Femur (tissue), 1 donor: ENCODE measurements at places on chromosomes 16 and 17.
A peak's percentile ranks its signal among the peaks of the same experiment; 100 is the strongest.

- no peak for DNase-seq
Observed at GRCh38 chr17:62923258-62924150, 42.5 kb upstream of the TANC2 start.

- DNase-seq = no peak
Observed at GRCh38 chr17:65637786-65638185, 76.3 kb upstream of the AXIN2 start.

DNA sequence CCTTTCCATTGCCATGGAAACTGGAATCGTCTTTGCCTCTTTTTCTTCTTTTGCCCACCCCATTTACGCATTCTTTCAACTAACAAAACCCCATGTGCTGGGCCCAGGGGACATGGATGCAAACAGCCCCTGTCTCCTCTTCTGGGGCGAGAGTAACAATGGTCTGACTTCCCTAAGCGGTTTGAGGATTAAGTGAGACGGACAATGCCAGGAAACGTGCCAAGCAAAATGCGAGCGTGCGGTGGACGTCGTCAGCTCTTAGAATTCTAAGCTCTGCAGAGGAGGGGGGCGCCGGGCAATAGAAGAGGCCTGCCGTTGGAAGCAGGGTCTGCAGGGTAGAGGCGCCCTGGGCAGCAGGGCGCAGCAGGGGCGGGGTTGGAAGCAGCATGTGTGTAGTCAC, 42.4 kb upstream of the JPH3 start:
- DNase-seq = no peak

DNA sequence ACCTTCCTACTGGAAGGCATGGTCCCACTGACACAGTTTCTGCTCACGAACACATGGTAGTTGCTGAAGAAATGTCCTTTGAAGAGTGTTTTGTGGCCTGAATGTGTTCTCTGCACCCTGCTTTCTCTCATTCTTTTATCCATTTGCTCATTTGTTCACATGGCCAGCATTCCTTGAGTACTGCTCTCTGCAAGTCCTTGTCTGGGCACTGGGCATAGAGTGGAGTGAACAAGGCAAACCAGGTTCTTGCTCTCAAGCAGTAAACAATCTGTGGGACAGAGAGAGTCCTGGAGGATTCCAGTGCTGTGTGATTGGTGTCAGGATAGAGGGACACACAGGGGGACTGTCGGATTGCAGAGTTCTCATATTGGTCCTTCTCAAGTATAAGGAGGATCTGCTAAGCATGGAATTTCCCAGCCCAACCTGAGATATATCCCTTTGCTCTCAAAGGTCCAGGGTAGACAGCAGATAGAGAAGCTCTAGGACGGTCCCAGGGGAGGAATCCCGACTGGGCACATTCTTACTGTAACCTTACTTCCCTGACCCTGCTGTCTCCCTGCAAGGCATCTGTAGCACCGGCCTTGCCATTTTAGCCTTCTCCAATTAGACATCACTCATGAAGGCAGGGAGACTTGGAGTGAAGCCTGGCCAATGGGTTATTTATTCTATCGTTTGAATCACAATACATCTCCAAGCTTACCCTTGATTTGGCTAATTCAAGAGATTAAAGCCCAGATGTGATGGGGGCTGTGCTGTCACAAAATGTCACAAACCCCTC, 32.3 kb downstream of the ARL4D start:
- DNase-seq = no peak

GRCh38 chr16:75376475-75377161, 56.7 kb downstream of the CFDP1 start:
- no peak for DNase-seq

GRCh38 chr17:15392326-15392741, 50.9 kb upstream of the TEKT3 start:
- no peak for DNase-seq

GRCh38 chr16:30786936-30787612, at the start of gene ZNF629:
ZNF629 (minus strand) TSS chr16:30787205; CDS start chr16:30784482, 2,723 bp downstream.
- DNase-seq = peak; percentile 83

- DNase-seq = no peak
Observed at GRCh38 chr17:35407531-35407930, 24.8 kb downstream of the SLFN12 start.

- DNase-seq = no peak
Observed at GRCh38 chr17:48738803-48739526, 10.4 kb upstream of the HOXB13 start.

DNA sequence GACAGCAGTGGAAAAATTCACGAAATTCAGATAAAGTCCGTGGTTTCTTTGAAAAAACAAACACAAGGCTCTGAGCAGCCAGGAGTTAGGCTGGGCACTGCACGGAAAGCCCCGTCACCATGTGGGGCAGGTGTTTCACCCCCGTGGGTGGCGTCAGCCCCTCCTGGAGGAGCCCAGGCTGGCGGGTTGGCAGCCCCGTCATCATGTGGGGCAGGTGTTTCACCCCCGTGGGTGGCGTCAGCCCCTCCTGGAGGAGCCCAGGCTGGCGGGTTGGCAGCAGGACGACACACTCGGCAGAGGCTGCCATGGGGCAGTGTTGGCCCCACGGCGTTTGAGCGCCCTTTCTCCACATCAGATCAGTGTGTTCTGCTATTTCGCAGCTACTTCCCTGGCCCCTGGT, 38.1 kb downstream of the ACSF3 start:
- DNase-seq = no peak

DNA sequence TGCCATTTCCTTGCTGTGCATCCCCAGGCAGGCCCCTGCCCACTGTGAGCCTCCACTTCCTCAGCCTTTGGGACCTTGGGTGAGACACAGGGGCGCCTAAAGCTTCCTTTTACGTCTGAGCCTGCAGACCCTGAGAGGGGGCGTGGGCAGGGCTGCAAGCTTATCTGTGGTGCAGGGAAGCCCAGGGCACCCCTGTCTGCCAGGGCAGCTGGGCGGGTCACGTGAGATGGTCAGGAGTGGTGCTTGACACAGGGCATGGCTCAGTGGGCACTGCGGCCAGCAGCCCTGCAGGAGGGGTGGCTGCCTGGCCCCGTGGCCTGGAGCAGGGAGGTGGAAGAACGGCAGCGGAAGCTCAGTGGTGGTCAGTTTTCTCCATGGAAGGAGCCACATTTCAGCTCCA, 54.8 kb upstream of the ZC3H18 start:
- no peak for DNase-seq

- peak; percentile 87 for DNase-seq
Observed at GRCh38 chr16:89505204-89506112, 2.7 kb upstream of the SPG7 start.

DNA sequence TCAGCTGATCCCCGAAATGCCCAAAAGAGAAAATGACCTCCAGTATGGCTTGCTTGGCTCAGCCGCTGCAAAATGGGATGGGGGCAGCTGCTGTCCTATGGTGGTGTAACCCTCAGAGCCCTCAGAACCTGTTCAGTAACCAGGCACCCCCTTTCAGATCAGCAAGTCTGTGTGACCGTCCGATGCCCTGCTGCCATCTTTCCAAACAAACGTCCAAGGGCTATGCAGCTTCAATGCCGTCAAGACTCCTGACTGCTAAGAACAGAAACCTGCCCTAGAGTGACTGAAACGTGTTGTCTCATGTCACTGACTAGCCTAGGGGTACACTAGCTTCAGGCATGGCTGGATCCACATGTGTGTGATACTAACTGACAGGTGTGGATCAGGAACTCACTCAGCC, 70.4 kb downstream of the GNAO1 start:
- no peak for DNase-seq

DNA sequence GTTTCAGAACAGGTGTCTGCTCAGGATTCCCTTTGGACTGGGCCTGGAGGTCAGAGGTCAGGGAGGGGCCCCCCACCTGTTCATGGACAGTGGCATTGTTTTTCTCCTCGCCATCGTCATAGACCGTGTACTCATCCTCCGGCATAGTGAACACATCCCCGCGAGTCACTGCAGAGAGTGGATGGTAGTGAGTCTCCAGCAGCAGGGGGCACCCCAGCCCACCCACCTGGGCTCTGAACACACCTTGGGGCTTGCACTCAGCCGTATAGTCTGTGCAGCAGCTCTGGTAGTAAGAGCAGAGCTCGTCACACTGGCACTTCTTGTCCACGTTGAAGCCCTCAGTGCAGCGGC, 448 bp downstream of the VTN start:
- DNase-seq = no peak

DNA sequence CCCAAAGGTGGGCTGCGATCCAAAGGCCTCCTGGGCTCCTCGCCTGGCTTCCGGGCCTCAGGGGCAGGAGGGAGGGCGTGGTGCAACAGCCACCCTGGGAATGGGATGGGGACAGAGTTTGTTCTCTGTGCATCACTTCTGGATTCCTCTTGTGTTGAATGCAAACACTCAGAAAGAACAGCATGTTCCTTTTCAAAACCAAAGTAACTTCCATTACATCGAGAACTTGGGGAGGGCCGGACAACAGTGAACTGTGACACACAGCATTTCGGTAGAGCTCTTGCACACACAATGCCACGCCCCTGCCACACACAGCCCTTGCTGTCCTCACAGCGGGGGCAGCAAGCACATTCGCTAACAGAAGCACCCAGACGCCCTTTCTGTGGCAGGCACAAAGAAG, 36.1 kb upstream of the FASN start:
- no peak for DNase-seq

GRCh38 chr16:77613095-77613494, 109.2 kb upstream of the NUDT7 start:
- no peak for DNase-seq

- no peak for DNase-seq
Observed at GRCh38 chr16:89300311-89300975, 82.9 kb downstream of the ZNF778 start.

- no peak for DNase-seq
Observed at GRCh38 chr16:52537516-52537915, 9.4 kb downstream of the TOX3 start.

DNA sequence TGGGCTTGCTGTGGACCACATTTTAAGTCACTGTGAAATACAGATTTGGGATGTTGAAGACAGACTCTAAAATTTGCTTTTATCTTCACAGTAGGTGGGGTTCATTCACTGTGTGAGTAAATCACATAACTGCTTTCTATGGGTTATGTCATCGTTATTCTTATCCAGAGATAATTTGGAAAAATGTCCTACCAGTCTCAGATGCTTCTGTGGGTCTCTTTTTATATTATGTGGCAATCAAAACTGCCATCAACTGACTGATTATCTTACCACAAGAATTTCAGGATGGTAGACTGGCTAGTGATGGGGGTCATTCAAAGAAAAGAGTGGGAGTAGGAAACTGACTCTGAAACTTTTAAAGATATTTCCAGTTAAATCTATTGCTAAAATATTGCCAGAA, 3.1 kb downstream of the HSBP1 start:
- no peak for DNase-seq

GRCh38 chr16:17532338-17532995, 61.7 kb upstream of the XYLT1 start:
- DNase-seq = no peak

DNA sequence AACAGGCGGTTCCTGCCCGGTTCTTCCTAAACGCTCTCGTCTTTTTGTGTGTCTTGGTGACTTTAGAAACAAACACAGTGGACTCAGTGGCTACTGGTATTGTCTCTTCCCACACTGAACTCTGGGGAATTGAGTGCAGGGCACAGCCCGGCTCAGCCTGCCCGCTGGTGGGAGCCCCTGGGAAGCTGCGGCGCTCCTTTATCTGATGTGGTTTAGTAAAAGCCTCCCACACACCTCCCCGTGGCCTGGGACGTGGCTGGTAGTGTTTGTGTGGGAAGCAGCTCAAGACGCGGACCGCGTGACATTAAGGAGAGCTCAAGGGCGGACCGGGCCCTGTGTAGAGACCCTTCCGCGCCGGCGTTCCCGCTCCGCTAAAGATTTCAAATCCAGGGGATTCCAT, 55.4 kb upstream of the PVALEF start:
- no peak for DNase-seq

DNA sequence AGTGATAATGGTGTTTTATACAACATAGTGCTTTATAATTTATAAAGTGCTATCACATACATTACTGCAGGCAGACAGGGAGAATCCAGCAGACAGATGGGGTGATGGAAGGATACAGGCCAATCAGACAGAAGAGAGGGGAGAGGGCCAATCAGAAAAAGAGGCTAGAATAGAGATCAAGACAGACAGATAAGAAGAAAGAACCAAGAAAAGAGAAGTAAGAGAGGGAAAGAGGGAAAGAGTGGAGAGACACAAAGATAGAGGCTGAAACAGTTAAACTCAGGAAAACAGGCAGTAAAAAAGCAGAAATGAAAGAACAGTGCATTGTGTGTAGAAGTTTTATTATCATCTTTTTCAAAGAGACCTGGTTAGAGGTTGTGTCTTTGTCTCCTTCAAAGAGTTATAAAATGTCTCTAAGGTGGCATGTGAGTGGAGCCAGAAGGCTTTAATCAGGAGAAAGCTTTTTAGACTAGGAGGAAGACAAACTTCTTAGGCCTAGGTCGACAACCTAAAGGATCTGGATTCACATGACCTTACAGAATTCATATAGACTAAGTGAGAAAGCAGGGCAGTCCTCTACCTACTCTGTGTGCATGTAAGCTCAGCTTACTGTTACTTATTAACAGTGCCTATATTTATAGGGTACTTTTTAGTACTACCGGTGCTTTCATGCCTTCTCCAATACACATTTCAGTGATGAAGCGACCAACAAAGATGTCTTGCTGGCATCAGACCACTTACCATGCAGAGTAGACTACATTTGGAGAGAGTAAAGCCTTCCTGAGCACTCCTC, 8.3 kb upstream of the CHD3 start:
- no peak for DNase-seq

GRCh38 chr16:50744881-50745280, 3.0 kb downstream of the CYLD start:
- no peak for DNase-seq

- DNase-seq = peak; percentile 54
Observed at GRCh38 chr17:59825533-59826322, 67.0 kb downstream of the TUBD1 start.

GRCh38 chr16:1461146-1461545, 13.7 kb downstream of the CLCN7 start:
- DNase-seq = no peak

DNA sequence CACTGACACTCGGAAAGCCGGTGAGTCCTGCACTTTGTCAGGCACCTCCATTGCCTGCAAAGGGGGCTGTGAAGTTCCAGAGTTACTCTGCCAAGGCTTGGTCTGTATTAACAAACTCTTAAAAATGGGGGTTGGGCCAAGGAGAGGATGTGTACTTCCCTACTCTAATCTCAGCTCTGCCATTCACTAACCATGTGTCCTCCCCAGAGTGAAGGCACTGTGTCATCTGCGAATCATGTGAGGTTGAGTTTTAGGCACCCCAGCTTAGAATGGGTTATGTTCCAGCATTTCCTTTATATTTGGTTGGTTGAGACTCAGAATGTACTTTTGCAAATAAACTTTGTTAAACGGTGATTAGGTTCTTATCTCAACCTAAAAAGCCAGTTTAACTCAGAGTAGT, 24.9 kb downstream of the ERCC4 start:
- DNase-seq = no peak
